ENCODE measurements at places on chromosomes 7 and 10.
A peak's percentile ranks its signal among the peaks of the same experiment; 100 is the strongest.

- no peak for DNase-seq
Observed at GRCh38 chr7:11527707-11528106, 304.3 kb downstream of the THSD7A start.

DNA sequence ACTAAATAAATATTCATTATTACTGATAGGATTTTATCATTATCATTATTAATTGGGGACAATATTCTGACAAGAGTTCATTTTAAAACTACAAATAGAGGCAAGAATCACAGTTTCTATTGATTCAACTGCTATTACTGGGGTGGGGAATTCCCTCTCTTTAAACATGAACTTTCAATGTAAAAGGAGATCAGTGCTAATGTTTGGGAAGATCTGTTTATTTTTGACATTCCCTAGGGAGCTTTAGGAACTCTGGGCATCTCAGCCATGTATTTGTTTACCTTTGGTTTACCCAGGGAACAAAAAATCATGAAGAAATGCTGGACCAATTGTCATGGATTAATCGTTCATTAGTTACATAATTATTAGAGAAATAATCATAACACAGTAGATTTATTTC lies 443.2 kb upstream of the AKR1E2 start:
- no peak for DNase-seq

DNA sequence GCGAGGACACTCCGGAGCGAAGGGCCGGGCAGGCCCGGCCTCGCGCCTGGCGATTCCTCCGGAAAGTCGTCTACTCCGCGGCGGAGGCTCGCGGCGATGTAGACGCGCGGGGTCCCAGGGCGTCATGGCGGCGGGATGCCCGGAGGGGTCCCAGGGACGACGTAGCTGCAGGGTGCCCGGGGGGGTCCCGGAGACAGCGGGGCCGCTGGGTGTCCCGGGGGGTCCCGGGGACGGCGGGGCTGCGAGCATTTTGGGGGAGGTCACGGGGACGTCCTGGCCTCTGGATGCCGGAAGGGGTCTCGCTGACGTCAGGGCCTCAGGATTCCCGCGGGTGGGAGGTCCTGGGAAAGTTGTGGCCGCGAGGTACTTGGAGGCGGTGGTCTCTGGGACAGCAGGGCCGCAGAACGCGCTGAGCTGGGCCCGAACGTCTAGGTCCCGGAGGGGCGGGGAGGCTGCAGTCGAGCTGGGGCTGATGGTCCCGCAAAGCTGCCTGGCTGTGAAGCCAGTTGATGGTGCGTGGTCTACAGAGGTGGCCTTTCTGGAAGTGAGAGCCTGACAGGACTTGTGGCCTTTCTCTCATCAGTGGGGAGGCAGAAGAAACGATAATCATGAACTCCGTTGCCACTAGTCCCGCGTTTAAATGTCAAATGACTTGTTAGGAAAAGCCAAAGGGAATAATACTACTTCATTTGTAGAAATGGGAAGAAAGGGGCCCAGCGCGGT lies 637 bp downstream of the HSPA14 start:
- peak; percentile 69 for DNase-seq

DNA sequence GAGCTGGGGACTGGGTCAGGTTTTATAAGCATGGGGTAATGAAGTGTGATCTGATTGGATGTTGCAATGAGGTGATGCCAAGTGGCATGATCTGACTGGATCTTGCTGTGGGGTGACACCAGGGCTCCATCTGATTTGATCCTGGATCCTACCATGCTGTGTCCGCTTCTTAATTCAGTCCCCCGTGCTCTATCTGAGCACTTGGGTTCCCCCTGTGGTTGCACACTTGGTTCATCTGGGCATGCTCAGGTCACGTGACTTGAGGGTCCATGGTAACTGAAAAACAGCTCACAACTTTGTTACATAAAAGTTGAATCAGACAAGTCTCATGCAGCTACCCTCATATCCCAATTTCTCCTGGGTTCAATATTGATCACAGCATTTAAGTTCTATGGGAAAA lies 448.6 kb upstream of the NRP1 start:
- DNase-seq = no peak

- DNase-seq = no peak
Observed at GRCh38 chr7:23295401-23295697, 3.8 kb upstream of the MALSU1 start.

- no peak for DNase-seq
Observed at GRCh38 chr7:123282181-123282580, 82.4 kb upstream of the SLC13A1 start.

- DNase-seq = no peak
Observed at GRCh38 chr7:46600340-46600739, 679.3 kb upstream of the IGFBP3 start.

DNA sequence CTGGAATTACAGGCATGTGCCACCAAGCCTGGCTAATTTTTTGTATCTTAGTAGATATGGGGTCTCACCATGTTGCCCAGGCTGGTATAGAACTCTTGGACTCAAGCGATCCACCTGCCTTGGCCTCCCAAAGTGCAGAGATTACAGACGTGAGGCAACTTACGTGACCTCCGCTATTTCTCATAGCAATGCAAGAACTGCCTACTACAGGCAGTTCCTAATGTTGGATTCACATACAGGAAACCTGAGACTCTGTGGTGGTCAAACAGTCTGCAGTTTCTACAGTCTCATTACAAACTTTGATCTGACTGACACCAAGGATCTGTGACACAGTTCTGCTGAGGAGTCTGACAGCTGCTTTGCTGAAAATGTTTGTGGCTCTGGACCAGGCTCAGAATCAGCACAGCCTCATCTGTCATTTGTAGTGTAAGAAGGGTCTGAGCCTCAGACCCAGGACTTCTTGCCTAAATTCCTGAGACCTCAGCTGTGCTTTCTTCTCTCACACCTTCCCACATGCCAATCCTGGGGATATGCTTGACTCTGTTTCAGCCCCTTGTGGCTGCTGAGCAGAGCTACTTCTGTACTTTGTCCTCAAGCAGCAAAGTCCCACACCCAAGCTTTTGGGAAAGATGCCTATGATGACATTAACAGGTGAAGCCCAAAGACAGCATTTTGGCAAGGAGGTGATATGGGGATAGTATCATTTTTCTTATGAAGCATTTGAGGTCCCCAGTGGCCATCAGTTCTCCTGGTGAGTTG lies 48.0 kb upstream of the CYP2C9 start:
- DNase-seq = no peak

DNA sequence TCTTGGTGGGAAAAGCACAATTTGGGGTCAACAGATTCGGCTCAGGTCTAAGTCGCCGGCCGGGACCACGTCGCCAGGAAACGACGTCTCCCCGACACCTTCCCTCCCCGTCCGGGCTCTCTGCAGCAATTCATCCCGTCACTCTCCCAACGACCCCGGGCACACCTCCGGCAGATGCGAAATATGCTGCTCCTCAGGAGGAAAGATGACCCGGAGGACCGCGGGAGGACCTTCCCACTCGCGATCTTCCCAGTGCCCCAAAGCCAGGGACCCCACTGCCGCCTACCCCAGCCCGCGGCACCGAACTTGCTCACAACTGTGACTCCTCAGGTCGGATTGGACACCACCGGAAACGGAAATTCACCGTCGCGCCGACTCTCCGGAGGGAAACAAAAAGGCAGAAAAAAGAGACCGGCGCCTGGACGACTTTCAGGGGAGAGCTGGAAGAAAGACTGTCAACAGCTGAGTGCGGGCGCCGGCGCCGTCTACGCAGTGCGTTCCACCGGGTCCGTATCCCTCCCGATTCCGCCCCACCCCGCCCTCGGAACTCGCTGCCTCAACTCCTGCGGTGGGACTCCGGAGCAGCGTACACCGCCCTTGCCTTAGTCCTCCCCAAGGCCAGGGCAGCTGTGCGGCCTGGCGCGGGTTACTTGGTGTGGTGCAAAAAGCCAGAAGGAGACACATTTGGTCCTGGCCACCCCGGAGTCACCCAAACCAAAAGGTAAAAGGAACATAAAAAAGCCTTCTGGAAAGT lies 13.8 kb upstream of the SEC24C start:
- peak; percentile 93 for DNase-seq

GRCh38 chr7:117567781-117568180 lies 88.0 kb downstream of the CFTR start:
- DNase-seq = no peak

GRCh38 chr7:74027683-74028320 lies at the start of gene ELN:
Gene ELN, plus strand, starts transcription at chr7:74028173. Its CDS starts 15 bp downstream, at chr7:74028188.
- DNase-seq = peak; percentile 40

DNA sequence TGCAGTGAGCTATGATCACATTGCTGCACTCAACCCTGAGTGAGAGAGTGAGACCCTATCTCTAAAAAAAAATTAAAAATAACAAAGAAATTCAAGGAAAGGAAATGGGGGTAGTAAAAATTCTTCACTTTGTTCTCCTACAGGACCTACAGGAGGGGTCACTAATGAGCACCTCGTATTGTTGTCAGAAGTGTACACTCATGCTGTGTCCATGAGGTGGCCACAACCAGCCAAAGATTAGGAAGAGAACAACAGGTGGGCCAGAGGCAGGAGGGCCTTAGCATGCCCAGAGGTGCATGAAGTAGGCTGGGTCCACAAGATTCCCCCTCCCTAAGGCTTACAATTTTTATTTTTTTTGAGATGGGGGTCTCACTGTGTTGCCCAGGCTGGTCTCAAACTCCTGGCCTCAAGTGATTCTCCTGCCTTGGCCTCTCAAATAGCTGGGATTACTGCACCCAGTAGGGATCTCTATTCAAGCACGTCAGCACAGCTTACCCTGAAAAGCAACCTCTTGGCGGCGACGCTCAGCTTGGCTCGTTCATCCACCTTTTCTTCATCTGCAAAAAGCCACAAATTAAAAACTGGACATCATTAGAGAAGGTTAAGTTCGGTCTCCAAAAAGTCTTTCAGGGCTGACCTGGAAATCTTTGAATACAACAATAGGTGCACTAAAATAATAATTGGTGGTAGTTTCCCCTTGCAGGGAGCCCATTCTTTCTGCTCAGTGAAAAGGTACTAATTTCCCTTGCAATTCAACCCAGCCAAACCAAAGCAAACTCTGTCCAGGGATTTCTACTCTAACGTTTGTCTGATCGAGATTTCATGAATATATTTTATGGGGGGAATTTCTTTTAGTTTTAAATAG lies 104.4 kb downstream of the SVIL start:
- DNase-seq = no peak

All from glutamatergic neuron (in vitro differentiated cells).